Stomach (tissue), 19 donors: ENCODE measurements at places on chromosomes 2 and 18. TPM values are rescaled to one million over a fixed set of nuclear protein-coding genes. Genes with fewer than 3 reads are reported as not detected.
A peak's percentile ranks its signal among the peaks of the same experiment; 100 is the strongest.

Gene SPATA3
- not detected for total RNA-seq

Gene ANKRD62
- not detected for total RNA-seq

Gene SRD5A2
- total RNA-seq = not detected

Gene GCG
- total RNA-seq = not detected

- peak; percentile 59 for DNase-seq
- H3K27me3 ChIP-seq = no peaks in the 10 kb centered on the region
- no peak overlapping the region for H3K27ac ChIP-seq
- H3K4me3 ChIP-seq = no peak overlapping the region
- no peaks in the 10 kb centered on the region for H3K4me1 ChIP-seq
Observed at GRCh38 chr2:235116885-235117492, 165.2 kb downstream of the SH3BP4 start.

DNA sequence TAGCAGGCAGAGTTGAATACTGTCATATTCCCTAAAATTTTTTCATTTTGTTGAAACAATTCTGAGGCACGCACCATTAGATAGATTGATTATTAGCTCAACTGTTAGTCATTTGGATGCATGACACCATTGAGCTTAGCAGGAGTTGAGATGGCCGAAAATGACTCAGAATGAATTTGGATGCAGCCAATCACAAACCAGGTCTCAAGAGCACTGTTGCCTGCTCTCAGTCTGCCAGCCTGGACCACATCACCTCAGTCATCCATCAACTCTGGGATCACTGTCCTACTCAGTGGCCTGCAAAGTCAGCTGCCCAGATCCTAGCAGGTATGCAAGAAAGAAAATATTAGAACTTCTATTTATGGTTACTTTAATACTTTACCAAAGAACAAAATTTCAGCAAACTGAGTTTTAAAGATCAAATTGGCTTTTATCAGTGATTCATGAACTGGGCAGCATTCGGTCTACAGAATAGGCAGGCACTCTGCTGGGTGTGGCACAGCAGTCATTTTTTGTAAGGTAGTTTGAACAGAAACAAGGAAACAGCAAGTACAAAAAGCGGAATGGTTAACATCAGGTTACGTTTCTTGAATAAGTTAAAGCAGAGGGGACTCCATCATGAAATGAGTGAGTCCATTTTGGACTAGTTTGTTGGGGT lies 152.7 kb upstream of the ARHGAP28 start:
- no peak overlapping the region for H3K27ac ChIP-seq
- no peak for DNase-seq
- H3K4me3 ChIP-seq = no peak overlapping the region
- no peaks in the 10 kb centered on the region for H3K36me3 ChIP-seq
- H3K4me1 ChIP-seq = no peaks in the 10 kb centered on the region
